HTR-8/SVneo (cell line): ENCODE measurements at places on chromosomes 1 and 21.

DNA sequence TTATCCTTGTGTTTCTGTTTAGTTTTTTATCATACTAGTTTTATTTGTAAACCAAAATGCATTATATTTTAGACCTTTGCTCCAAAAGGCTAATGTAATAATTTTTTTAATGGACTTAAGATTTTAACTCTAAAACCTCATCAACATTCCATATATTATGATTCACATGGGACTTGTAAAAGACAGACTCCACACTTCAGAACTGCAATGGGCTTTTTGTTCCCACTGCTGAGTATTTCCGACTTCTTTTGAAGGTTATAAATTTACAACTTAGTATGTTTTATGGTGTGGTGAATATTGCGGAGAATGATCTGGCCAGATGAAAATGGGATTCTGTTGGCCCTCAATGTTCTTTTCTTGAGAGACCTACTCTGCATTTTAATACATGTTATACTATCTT, 678.5 kb downstream of the USP25 start:
- no peak for DNase-seq

DNA sequence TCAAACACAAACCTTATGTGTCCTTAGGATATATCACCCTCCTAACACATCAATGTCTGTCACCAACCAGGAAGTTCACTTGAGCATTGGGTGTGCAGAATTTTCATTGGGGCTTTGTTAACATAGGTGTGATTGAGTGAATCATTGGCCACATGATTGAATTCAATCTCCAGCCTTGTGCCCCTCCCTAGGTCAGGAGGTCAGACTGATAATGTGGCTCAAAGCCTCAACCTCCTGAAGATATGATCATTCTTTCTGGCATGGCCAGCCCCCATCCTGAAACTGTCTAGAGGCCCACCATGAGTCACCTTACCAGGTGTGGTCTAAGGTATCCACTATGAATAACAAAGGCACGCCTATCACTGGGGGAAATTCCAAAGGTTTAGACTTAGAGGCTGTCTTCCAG, 90.1 kb downstream of the PKN2 start:
- DNase-seq = no peak

DNA sequence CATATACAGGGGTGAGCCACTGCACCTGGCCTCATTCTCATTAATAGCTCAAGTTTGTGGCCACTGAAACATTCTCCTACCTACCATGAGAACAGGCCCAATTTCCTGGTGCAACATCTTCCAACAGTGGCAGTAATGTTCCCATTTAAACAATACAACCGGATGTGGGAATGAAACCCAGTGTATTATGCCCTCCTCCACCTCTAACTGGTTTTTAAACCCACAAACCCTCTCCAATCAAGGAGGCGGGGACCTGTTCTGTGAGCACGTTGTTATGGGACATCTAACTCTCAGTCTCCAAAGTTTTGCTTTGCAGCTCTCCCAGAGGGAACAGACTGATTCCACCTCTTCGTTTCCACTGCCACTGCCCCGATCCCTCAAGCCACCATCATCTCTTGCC, 2.6 kb downstream of the CTNNBIP1 start:
- no peak for DNase-seq

GRCh38 chr1:16442941-16443340, 2.4 kb downstream of the NECAP2 start:
- no peak for DNase-seq

GRCh38 chr1:226990133-226990716, 50.1 kb downstream of the COQ8A start:
- no peak for DNase-seq

GRCh38 chr1:53343831-53344668, 16.2 kb upstream of the LRP8 start:
- no peak for DNase-seq

- no peak for DNase-seq
Observed at GRCh38 chr1:207959141-207959825, 48.4 kb upstream of the CD34 start.

- DNase-seq = no peak
Observed at GRCh38 chr1:175804561-175804960, 61.2 kb upstream of the TNR start.

DNA sequence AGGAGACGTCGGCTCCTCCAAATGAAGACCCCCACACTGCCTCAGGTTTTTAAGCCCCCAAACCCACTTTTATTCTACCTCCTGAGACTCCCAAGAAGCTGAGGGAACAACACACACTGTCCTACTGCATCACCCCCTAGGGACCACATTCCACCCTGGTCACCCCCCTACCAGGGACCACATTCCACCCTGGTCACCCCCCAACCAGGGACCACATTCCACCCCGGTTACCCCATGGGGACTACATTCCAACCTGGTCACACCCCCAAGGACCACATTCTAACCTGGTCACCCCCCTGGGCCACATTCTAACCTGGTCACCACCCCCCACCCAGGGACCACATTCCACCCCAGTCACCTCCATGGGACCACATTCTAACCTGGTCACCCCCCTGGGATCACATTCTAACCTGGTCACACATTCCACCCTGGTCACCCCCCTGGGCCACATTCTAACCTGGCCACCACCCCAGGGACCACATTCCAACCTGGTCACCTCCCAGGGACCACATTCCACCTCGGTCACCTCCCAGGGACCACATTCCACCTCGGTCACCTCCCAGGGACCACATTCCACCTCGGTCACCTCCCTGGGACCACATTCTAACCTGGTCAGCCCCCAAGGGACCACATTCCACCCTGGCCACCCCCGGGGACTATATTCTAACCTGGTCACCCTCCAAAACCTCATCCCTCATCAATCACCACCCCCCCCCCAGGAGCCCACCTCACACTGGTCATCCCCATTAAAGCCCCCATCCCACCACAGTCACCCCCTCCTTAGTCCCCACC, 587.6 kb downstream of the NPHP4 start:
- DNase-seq = no peak

- no peak for DNase-seq
Observed at GRCh38 chr1:164613176-164613575, 54.2 kb downstream of the PBX1 start.

GRCh38 chr1:240247899-240248298, 156.2 kb downstream of the FMN2 start:
- DNase-seq = no peak

- DNase-seq = no peak
Observed at GRCh38 chr1:201095581-201095980, 16.6 kb downstream of the CACNA1S start.

DNA sequence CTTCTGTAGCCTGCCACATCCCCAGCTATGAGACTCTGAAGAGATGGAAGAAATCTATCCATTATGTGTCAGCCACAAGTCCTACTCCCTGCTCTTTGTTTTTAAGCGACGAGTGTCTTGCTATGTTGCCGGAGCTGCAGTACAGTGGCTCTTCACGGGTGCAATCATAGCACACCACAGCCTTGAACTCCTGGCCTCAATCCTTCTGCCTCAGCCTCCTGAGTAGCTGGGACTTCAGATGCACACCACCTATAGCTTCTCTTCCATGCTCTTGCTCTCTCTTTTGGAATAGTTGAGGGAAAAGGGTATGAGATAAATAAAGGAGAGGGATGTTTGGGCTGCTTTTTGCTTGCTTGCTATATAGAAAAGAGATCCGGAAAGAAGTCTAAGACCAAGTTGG, 1.6 kb downstream of the TUFT1 start:
- DNase-seq = no peak

DNA sequence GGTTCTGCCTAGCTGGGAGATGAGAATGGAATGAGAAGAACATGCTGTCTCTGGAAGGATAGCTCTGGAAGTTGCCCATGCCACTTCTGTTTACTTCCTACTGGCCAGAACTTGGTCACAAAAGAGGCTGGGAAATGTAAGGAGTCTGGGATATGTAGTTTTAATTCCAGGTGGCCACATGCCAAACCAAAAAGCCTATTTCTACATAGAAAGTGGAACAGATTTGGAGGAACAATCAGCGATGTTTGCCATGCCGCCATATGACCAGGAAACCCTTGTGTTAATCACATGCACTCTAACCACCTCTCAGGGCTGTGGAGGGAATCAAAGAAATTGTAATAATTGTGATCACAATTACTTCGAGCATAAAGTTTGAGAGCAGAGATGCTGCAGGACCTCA, 10.0 kb upstream of the OLIG2 start:
- no peak for DNase-seq

GRCh38 chr21:16676391-16676790, 836.5 kb upstream of the CXADR start:
- DNase-seq = no peak

DNA sequence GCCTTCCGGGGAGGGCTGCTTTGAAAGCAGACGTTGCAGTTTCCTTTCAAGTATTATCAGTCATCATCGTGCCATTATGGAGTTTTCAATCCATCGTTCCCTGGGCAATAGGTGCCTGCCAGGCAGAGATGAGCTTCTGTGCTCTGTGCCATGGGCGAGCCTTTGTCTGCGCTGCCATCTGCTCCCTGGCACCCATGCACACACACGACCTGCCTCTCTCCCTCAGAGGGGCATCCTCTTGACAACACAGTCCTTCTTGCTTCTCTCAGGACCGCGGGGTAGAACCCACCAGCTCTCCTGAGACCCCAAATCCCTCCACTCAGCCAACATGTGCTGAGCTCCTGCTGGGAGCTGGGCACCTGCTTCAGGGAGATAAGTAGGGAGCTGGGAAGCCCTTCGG, 149.3 kb downstream of the HMGB4 start:
- no peak for DNase-seq
